Renal cortex interstitium (tissue), 15 donors: ENCODE measurements at places on chromosomes 7 and 10.

DNA sequence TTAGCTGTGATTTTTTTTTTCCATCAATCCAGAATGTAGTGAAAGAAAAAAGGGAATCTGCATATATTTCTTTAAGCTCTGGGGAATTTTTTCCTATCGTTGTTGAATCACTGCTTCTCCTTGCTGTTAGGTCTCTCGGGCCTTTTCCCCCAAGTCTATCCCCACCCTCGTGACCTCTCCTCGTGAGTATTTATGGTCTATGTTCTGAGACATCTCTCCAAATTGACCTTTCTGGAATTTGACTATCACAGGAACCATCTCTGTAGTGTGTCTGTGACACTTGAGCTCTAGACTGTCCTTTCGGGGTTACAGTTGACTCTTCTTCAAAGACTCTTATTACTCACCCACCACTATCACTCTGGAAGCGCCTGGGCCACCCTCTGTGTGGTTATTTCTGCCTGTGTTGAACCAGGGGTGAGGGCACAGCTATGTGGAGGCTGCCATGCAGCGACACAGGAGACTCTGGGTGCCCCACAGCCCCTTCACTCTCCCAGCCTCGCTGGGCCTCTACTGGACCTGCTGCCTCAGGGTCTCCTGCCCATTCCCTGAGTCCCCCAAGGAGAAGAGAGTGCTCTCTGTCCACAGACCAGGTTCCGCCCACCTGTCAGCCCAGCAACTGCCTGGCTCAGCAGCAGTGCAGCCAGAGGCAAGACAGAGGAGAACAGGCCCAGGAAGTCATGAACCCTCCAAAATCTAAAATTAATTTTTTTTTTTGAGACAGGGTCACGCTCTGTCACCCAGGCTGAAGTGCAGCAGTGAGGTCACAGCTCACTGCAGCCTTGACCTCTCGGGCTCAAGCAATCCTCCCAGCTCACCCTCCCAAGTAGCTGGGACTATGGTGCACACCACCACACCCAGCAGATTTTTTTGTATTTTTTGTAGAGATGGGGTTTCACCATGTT, 45.7 kb upstream of the PTPRN2 start:
- DNase-seq: no peak

DNA sequence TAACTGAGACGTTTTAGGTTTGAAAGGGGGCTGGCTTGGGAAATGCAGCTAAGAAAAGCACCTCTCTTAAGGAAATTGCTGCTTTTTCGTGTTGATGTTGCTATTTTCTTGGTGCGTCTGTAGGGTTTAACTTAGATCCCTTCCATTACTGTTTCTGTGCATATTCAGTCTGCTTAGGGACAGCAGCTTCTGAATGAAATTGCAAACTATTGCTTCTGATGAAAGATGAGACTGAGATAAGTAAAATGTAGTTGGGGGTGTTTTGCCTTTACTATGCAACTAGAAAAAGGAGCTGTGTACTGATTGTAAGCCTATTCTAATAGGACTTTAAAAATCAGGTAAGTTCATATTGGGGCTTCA, 772 bp downstream of the HDAC9 start:
- no peak for DNase-seq

DNA sequence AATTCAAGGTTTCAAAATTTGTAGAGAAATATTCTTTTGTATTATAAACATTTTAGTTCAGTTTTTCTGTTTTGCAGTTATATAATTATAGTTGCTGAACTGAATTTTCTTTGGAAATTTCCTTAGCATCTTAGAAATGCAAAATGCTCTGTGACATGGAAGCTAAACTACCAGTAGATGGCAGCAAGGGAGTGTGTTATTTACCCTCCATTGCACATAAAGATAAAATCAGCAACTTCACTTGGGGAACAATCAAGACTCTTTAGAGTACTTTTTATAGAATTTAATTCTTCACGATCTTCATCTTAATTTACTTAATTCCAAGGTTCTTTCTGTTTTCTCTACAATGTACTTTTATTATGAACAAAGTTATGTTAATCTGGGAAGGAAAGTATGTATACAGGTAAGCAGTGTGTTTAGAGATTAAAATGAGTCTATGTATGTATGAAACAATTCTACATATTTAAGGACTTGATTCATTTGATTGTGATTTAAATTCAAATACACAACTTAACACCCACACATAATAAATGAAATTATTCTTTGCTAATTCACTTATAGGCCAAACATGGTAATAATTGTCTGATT, 404.2 kb downstream of the THSD7A start:
- DNase-seq: peak; percentile 64

DNA sequence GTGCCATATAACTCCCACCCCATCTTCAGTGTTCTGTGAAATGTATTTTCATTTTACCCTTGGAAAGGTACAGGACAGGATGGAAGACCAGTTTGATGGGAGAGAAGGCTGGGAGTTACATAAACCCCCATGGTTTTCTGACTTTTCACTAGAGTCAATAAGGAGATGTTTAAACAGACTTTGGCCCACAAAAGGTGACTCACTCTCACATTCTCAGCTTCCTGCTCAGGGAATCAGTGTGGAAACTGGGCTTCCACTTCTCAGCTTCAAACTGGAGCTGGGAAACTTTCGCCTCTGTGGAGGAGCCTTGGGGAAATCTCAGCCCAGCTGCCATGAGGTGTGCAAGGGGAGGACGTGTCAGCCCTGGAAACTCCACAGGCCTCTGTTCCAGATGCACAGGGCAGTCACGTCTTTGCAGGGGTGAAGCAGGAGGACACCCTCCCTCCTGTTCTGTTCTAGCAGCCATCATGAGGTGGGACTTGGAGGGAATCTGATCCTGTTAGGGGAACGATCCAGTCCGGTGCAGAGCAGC, 560.5 kb upstream of the GALNT17 start:
- no peak for DNase-seq

- no peak for DNase-seq
These were observed 2.2 kb upstream of the SKIDA1 start for GRCh38 chr10:21527598-21528235.

GRCh38 chr10:27504808-27505460, 830 bp downstream of the RAB18 start:
- no peak for DNase-seq

GRCh38 chr10:112203328-112204076, 19.9 kb upstream of the GPAM start:
- DNase-seq: no peak

- no peak for DNase-seq
These were observed 19.8 kb upstream of the ST7 start for GRCh38 chr7:116933465-116933864.

GRCh38 chr10:91374052-91374451, 36.1 kb upstream of the HECTD2 start:
- DNase-seq: no peak
